ENCODE measurements at places on chromosomes 2 and 18.

GRCh38 chr2:159798376-159798725 is 343 bp upstream of the CD302 start:
- DNase-seq: no peak

- DNase-seq: no peak
Observed at GRCh38 chr18:76980663-76981395, 151.8 kb downstream of the MBP start.

- peak; percentile 78 for DNase-seq
Observed at GRCh38 chr18:73979742-73980141, 167.9 kb downstream of the FBXO15 start.

DNA sequence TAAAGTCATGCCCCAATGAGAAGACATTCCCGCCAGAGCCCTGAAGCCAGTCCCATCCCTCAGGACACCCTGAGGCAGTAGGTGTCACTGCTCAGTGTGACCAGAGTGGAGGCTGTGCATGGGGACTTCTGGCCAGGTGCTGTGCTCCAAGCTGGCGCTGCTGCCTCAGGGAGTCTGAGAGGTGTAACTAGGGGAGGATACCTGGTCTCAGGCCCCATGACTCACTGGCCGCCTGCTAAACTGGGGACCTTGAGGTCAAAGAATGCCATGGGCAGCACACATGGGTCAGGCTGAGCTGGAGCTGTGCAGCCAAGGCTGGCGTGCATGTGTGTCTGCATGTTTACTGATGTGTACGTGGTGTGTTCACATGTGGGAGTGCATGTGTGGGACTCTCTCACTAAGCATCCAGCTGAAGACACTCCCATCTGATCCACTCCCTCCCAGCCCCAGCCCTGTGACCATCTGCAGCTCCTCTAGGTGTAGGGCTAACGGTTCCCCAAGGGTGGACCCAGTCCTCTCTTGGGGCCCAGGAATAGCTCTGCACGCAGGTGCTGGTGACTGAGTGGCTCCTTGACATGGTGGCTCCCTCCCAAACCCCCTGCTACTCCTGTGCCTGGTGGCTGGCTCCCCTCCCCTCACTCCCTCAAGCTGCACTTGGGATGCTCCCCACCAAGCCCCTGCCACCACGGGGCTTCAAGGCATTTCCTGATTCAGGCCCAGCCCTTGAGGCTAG is 16.5 kb downstream of the HS6ST1 start:
- no peak for DNase-seq

- peak; percentile 52 for DNase-seq
Observed at GRCh38 chr2:19738707-19739106, 163.1 kb downstream of the TTC32 start.

GRCh38 chr2:127619203-127619590 is 26.8 kb upstream of the GPR17 start:
- DNase-seq: no peak

DNA sequence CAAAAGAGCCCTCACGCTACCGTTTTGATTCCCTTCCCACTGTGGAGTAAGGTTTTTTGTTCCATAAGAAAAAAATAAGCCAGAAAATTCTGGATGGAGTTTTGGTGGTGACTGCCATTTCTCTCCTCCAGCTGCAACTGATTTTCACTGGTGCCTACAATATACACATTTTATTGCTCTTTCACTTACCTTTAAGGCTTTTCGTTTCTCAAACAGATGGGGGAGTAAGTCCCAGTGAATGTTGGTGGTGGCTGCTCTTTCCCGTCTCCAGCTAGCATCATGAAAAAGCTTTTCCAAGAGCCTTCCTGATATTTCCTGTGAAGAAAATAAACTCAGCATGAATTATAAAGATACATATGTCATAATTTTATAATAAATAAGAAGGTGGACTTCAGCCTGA is 932.5 kb upstream of the PIK3C3 start:
- peak; percentile 36 for DNase-seq

DNA sequence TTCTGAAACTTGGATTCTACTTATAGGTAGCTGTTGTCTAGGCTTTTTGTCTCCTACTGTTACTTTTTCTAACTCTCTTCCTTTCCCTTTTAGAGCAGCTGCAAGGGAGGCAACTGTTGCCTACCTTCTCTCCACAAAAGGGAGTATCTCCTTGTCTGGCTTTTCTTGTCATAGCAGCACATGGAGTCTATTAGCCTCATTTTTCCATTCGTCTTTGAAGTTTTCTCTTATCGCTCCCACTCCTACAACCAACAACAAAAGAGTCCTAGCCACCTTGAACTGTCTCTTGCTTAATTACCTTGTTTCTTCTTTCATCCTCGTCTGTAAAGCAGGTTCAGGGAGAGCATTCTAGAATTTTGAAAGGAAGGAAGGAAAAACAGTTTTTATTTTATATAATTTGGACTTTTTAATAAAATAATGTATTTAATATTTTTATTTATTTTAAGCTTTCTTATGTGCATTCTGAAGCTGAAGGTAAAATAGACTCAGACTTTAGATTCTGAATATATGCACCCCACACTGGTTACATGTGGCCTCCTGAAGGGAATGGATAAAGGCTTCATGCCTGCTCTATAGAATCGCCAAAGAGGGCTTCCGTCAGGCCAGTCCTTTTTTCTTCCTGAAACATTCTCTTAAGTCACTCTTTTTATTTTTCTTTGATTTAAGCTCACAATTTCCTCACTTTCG is 154.4 kb downstream of the CSRNP3 start:
- DNase-seq: no peak

GRCh38 chr2:220393711-220394110 is 766.3 kb downstream of the SLC4A3 start:
- no peak for DNase-seq

DNA sequence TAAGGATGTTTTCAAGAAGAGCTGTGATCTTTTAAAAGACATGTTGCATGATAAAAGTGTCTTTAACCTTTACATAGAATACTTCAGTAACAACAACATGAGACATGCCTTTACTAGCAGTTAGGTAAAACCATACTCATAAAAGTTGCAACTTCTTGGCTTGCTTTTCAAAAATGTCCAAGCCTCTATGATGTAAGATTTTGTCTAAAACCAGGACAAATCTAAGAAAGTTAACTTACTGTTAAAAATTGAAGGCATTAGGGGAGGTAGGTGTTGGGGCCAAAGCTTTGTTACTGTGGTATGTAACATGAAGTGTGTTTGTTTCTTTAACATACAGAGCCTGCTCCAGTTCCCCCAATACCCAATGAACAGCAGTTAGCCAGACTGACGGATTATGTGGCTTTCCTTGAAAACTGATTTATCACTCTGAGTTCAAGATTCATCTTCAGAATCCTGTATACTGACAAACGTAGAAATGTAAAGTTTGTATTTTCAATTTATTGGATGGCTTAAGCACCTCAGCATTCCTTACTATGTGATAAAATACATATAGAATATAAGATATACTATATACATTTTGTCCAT is 11.7 kb downstream of the COPS8 start:
- no peak for DNase-seq

- DNase-seq: no peak
Observed at GRCh38 chr2:88005776-88006175, 10.6 kb downstream of the RNU2-63P start.

DNA sequence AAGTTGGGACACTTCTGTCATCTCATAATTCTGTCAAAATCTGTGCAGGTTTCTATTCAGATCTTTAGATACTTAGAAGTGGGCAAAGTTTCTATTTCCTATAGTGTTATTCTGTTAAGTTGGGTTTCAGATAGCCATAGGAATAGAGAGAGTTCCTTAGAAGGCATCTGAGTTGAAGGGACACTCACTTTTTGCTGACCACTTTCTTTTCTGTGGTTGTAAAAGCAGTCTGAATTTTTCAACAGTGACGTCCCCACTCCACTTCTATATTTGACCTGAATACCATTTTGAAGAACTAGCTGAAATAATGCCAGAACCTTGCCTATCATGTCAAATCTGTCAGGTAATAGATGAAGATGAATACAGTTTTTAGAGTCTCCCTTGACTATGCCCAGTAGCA is 267.3 kb downstream of the SPAG16 start:
- DNase-seq: no peak

DNA sequence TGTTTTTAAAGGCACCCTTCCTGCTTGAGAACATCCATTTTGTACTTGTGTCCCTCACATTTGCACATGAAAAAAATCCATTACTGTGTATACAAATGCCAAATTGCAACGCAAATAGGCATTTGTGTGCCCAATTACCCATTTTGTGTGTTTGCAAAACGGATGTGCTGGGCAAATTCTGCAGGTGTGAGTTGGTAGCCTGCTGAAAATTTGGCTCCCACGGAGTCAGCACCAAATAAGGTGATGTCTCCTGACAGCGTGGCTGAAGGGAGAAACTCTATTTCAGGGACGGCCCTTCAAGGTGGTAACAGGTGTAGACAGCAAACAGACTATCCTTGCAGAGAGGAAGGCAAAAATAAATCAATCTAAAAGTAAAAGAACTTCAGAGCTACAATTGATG is 661.1 kb downstream of the BCL11A start:
- DNase-seq: no peak

GRCh38 chr18:7742224-7742623 is 175.1 kb downstream of the PTPRM start:
- DNase-seq: no peak

Data from fibroblast of skin of right biceps (primary cell).